Astrocyte (in vitro differentiated cells and primary cell): ENCODE measurements at places on chromosomes 16 and 17. TPM values are rescaled to one million over a fixed set of nuclear protein-coding genes. Genes with fewer than 3 reads are reported as not detected.

The CIBAR2 gene
- total RNA-seq = not detected in 2 replicates

The NETO2 gene
- total RNA-seq = 10.8 and 17.1 TPM in 2 replicates

The KRTAP4-11 gene
- not detected in 2 replicates for total RNA-seq

GRCh38 chr16:66489385-66489784 lies 60.5 kb downstream of the TK2 start:
- H3K36me3 ChIP-seq = no peaks in the 10 kb centered on the region
- no peak for DNase-seq
- no peak overlapping the region for H3K27ac ChIP-seq
- peaks cover 18% of the 10 kb centered on the region for H3K4me1 ChIP-seq

GRCh38 chr17:64177311-64178010 lies 47.5 kb upstream of the ERN1 start:
- H3K4me1 ChIP-seq = peaks cover 4% of the 10 kb centered on the region
- no peak overlapping the region for H3K27ac ChIP-seq
- no peak overlapping the region for H3K4me3 ChIP-seq
- H3K27me3 ChIP-seq = no peaks in the 10 kb centered on the region

- no peaks in the 10 kb centered on the region for H3K27me3 ChIP-seq
- peaks cover 9% of the 10 kb centered on the region for H3K4me1 ChIP-seq
- H3K27ac ChIP-seq = no peak overlapping the region
- no peak for DNase-seq
- no peak overlapping the region for H3K4me3 ChIP-seq
These were observed 411.3 kb downstream of the SNX29 start for GRCh38 chr16:12387786-12388185.

DNA sequence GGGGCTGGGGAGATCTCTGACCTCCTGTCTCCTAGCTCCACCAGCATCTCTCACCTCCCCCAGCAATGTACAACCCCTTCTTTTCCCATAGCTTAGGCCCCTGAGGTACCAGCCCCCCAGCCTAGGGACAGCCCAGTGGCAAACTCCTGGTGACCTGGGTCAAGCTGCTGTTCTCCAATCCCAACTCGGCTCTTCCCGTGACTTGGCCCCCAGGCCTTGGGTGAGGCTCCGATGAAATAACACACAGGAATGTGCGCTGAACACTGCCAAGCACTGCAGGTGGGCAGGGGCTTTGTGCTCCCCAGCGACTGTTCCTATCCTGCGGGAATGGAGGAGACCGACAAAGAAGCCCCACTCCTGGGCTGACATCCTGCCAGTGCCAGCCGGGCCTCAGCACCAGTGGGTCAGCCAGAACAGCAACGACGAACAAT lies 63.7 kb upstream of the AMZ2 start:
- peaks cover 3% of the 10 kb centered on the region for H3K27me3 ChIP-seq
- H3K4me1 ChIP-seq = peaks cover 7% of the 10 kb centered on the region
- H3K4me3 ChIP-seq = no peak overlapping the region
- H3K27ac ChIP-seq = no peak overlapping the region
- no peak for DNase-seq
- H3K36me3 ChIP-seq = no peaks in the 10 kb centered on the region

DNA sequence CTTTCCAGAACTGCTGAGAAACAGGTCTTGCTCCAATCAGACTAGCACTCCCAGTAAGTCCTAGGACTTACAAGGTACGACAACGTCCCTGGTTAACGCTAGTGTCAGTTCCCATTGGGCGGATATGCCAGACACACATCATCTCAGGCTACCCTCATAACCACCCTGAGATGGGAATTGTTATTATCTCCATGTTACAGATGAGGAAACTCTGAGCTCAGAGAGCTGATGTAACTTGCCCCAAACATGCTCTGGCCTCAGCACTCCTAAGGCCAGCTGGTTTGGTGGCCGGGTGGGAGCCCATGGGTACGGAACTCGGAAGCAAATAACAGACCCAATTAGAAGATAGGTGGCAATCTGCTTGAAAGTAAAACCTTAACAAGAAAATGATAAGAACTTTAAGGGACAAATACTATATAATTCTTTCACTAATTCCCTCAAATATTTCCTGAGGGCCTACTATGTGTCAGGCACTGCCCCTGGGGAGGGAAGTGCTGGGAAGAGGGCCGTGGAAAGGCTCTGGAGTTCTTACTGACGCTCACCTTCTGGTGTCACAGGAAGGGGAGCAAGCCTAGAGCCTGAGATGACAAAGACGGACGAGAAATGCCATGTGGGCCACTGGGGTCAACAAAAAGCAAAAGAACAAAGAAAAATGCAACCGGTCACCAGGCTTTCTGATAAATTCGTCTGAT lies 6.9 kb downstream of the CREBBP start:
- no peak for DNase-seq
- H3K36me3 ChIP-seq = no peaks in the 10 kb centered on the region
- H3K27ac ChIP-seq = no peak overlapping the region
- H3K4me1 ChIP-seq = peaks cover 45% of the 10 kb centered on the region
- H3K4me3 ChIP-seq = no peak overlapping the region

GRCh38 chr16:53583401-53583800 lies 80.4 kb upstream of the AKTIP start:
- peak; percentile 27 for DNase-seq
- no peak overlapping the region for H3K4me3 ChIP-seq
- H3K36me3 ChIP-seq = no peaks in the 10 kb centered on the region
- no peaks in the 10 kb centered on the region for H3K4me1 ChIP-seq
- H3K27me3 ChIP-seq = no peaks in the 10 kb centered on the region

DNA sequence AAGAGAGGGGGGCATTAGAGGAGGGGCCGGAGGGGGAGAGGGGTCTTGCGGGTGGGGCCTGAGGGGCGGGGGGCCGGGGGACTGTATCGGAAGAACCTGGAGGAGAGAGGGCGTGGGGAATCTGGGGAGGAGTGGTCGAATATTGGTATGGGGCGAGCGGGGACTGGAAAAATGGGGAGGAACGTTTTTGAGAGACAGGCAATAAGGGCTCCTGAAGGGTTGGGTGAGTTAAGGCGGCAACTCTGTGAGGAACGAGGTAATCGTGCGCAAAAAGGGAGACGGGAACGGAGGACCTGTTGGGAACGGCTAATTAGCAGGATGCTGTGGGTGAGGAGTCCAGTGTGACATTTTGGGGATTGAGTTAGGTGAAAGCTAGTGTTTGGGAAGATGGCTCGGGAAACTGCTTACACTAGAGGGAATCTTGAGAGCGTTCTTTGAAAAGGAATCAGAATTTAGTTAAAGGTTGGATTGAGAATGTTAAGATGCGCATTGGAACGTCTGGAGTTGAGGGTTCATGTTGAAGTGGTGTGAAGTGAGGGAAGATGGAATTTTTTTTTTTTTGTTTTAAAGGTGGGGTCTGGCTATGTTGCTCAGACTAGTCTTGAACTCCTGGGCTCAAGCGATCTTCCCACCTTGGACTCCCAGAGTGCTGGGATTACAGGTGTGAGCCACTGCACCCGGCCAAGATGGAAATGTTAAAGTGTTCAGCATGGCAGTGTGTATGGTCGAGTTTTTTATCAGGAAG lies 662 bp downstream of the WIPF2 start:
- H3K4me1 ChIP-seq = peaks cover 10% of the 10 kb centered on the region
- H3K36me3 ChIP-seq = no peaks in the 10 kb centered on the region
- no peaks in the 10 kb centered on the region for H3K27me3 ChIP-seq
- DNase-seq = peak; percentile 55
- H3K27ac ChIP-seq = peak overlapping the region; percentile 59

DNA sequence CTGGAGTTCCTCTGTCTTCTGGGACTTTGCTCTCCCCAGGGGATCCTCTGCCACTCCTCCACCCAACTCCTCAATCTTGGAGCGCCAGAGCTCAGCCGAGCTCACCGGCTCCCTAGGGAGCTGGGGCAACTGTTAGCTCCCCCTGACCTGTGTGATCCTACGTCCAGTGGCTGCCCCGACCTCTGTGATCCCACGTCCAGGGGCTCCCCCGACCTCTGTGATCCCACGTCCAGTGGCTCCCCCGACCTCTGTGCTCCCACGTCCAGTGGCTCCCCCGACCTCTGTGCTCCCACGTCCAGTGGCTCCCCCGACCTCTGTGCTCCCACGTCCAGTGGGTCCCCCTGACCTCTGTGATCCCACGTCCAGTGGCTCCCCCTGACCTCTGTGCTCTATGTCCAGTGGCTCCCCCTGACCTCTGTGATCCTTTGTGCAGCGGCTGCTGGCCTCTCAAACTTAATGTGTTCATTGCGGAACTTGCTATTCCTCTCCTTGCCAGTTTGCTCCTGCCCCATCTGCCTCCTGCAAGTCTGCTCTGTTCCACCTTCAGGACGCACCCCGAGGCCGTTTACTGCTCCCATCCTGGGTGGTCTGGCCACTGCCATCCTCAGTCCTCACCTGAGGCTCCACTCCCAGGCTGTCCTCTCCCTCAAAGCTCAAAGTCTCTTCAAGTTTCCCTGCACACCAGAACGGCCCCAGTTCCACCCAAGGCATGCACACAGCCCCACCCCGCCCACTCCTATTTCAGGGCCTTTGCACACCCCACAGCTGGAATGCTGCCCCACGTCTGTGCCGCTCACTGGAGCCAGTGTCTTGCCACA lies 2.8 kb downstream of the VPS9D1 start:
- peaks cover 21% of the 10 kb centered on the region for H3K4me1 ChIP-seq
- no peaks in the 10 kb centered on the region for H3K27me3 ChIP-seq
- H3K36me3 ChIP-seq = no peaks in the 10 kb centered on the region
- no peak for DNase-seq
- H3K27ac ChIP-seq = no peak overlapping the region
- no peak overlapping the region for H3K4me3 ChIP-seq

DNA sequence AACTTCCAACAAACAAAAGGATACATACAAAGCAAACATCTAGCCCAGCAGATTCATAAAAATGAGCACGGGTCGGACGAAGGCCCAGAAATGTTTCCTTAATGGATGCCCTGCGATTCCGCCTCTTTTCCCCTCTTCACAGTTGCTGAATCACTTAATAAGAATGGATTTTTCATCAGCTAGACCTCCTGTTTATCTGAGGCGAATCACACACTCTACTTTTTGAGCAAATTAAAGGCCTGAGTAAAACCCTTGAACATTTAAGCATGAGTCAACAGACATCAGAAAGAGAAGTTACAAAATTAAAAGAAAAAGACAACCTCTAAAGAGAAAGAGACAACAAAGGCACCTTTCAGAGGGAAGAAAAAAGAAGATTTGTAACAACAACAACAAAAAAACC lies 44.7 kb downstream of the HS3ST3A1 start:
- H3K36me3 ChIP-seq = peaks cover 5% of the 10 kb centered on the region
- H3K4me1 ChIP-seq = peaks cover 32% of the 10 kb centered on the region
- DNase-seq = peak; percentile 92
- H3K4me3 ChIP-seq = peak overlapping the region; percentile 19
- H3K27ac ChIP-seq = peak overlapping the region; percentile 81

GRCh38 chr17:66507982-66508760 lies 205.8 kb downstream of the PRKCA start:
- peaks cover 36% of the 10 kb centered on the region for H3K4me1 ChIP-seq
- H3K27ac ChIP-seq = peak overlapping the region; percentile 66
- peak; percentile 25 for DNase-seq
- no peaks in the 10 kb centered on the region for H3K27me3 ChIP-seq
- H3K36me3 ChIP-seq = no peaks in the 10 kb centered on the region

DNA sequence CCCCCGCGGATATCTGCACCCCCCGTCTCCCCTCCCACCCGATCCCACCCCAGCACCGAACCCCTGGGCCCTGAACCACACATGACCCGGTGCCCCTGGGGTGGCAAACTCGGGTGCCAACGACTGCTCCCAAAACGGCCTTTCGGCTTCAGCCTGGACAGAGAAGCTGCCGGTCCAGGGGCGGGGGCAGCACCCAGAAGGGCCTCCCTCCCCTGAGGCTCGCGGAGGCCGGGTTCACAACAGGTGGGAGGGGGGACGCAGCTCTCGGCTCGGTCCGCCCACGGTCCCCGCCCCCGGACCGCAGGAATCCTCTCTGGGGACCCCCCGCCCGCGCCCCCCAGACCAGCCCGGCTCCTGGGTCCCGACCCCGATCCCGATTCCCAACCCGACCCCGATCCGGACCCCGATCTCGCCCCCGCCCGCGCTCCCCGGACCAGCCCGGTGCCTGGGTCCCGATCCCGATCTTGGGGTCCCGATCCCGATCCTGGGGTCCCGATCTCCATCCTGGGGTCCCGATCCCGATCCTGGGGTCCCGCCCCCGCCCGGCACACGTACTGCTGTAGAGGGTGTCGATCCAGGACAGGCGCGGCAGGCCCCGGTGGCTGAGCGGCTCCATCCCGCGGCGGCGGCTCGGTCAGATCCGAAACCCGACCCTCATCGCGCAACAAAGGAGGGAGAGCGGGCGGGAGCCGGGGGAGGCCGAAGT lies 516 bp downstream of the ABR start:
- no peaks in the 10 kb centered on the region for H3K36me3 ChIP-seq
- peak overlapping the region; percentile 38 for H3K27ac ChIP-seq
- H3K4me3 ChIP-seq = peak overlapping the region; percentile 52
- H3K27me3 ChIP-seq = no peaks in the 10 kb centered on the region
- no peak for DNase-seq

- peak overlapping the region; percentile 23 for H3K4me3 ChIP-seq
- no peak for DNase-seq
- no peak overlapping the region for H3K27ac ChIP-seq
- H3K27me3 ChIP-seq = peaks cover 23% of the 10 kb centered on the region
- peaks cover 3% of the 10 kb centered on the region for H3K4me1 ChIP-seq
- no peaks in the 10 kb centered on the region for H3K36me3 ChIP-seq
These were observed 98.1 kb upstream of the CCL2 start for GRCh38 chr17:34156741-34157589.

DNA sequence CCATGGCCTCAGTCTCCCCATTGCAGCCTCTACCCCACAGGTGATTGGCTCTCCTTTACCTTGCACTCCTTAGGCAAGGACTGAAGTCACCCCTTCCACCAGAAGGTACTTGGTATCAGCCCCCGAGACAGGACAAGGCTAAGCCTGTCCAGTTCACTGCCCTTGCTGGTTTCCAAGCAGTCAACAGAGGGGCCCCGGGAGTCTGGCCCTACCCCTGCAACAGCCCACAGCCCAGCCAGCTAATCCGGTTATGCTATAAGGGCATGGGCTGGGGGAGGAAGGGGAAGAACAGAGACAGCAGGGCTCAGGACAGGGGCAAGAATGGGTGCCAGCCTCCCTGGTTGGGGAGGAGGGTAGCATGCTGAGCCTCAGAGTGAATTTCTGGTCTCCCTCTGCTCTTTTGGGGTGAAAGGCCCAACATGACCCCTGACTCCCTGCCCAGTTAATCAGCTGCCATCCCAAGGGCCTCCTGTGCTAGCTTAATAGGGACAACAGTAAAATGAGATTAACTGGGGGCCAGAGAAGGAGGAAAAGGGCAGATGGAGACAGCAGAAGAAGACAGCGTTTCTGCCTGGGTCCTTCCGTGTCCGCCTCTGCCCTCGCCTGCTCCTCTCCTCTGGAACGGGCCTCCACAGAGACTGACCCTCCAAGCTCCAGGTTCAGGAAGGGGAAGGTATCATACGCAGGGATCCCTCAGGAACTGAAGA lies 10.7 kb downstream of the DLG4 start:
- no peaks in the 10 kb centered on the region for H3K36me3 ChIP-seq
- no peak overlapping the region for H3K27ac ChIP-seq
- no peak for DNase-seq
- no peaks in the 10 kb centered on the region for H3K27me3 ChIP-seq
- no peak overlapping the region for H3K4me3 ChIP-seq
- peaks cover 32% of the 10 kb centered on the region for H3K4me1 ChIP-seq
